NCI-H1048 (cell line): ENCODE measurements at places on chromosomes 7 and 10.

- no peak for DNase-seq
These were observed 4.1 kb upstream of the NT5C2 start for GRCh38 chr10:103197174-103197573.

- DNase-seq = no peak
These were observed 251.9 kb upstream of the ZNF32 start for GRCh38 chr10:43900571-43900970.

GRCh38 chr10:47287805-47288204, 12.2 kb upstream of the GDF10 start:
- no peak for DNase-seq

GRCh38 chr10:121240556-121240955, 357.7 kb downstream of the FGFR2 start:
- no peak for DNase-seq

DNA sequence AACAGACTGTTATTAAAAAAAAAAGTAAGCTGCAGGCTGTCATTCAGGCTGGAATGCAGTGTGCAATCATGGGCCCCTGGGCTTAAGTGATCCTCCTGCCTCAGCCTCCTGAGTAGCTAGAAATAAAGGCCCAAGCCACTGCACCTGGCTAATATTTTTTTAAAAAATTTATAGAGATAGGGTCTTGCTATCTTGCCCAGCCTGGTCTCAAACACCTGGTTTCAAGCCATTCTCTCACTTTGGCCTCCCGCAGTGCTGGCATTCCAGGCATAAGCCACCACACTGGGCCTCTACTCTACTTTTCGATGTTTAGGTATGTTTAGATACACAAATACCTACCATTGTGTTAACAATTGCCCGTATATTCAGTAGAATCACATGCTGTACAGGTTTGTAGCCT, 270.4 kb upstream of the PRKCQ start:
- no peak for DNase-seq

GRCh38 chr7:260441-261281, 29.3 kb upstream of the FOXL3 start:
- DNase-seq = no peak

- DNase-seq = no peak
These were observed 54.5 kb downstream of the GRB10 start for GRCh38 chr7:50728184-50728583.

GRCh38 chr7:15925608-15926007, 239.1 kb upstream of the MEOX2 start:
- DNase-seq = no peak

- DNase-seq = no peak
These were observed 28.5 kb downstream of the CYP2W1 start for GRCh38 chr7:1011297-1012003.

DNA sequence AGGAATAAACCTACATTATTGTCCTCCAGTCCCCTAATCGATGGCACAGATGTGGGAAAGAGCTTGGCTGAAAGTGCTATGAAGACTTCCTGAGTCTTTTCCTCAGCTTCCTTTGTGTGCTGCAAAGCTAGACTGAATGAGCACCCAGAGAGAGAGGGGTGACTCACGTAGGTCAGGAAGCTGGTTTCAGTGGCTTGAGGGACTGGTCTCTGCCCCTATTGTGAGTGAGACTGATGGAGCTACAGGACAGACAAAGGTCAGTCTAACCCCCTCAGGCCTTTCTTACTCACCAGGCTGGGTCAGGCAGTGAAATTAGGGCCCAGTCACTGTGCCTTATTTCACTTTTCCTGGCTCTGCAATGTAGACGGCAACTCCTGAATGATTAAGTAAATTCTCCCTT, 171.1 kb upstream of the GRB10 start:
- DNase-seq = no peak

- no peak for DNase-seq
These were observed 46.2 kb downstream of the VWDE start for GRCh38 chr7:12357508-12357907.

DNA sequence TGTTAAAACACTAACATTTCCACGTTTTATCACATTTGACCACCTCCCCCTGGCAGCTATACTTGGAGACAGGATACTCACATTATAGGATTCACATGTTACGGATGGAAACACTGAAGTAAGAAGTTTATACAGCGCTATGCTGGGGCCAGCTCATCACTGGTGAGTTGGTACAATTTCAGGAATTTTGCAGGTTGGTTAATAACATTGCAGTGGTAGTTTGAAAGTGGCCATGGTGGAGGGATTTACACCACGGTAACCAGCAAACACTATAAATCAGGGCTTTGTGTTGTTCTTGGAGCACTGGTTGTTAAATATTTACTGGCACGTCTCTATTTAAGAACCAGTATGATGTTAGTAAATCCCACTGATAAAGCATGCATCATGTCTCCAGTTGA, 174.0 kb downstream of the GFRA1 start:
- DNase-seq = no peak

GRCh38 chr10:77531441-77532001, 106.1 kb downstream of the KCNMA1 start:
- DNase-seq = no peak

GRCh38 chr10:109778993-109779392, 144.3 kb downstream of the XPNPEP1 start:
- DNase-seq = no peak

DNA sequence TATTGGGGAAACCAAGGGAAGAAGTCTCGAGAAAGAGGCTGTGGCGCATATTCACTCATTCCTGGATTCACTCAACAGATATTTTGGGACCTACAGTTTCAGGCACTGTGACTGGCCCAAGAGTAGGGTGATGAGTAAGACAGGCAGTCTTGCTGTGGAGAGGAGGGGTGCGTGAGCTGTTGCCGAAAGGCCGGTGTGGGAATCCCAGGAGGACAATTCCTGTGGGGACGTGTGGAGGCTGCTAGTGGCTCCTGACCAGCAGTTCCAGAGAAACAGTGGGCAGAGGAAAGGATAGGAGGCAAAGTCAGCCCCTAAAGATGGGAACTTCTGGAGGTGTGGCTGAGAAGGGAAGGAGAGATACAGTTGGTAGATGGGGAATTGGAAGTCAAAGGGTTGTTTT, 59.3 kb upstream of the GRB10 start:
- DNase-seq = no peak

DNA sequence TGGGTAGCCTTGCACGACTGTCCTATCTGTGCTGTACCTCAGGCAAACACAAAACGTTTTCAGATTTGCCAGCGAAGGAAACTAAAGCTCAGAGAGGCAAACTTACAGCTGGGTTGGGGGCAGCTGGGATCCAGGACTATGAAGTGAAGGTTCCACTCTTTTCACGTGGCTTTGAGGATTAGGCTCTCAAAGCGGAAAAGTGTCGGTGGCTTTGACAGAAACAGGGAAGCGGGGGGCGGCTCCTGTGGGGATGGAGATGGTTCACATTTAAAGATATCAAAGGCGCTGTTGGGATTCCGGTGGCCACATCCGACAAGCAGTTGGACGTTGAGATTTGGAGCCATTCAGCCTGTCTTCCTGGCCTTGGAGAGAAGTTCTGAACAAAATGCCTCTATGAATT, 958.3 kb upstream of the ZNF722 start:
- no peak for DNase-seq

DNA sequence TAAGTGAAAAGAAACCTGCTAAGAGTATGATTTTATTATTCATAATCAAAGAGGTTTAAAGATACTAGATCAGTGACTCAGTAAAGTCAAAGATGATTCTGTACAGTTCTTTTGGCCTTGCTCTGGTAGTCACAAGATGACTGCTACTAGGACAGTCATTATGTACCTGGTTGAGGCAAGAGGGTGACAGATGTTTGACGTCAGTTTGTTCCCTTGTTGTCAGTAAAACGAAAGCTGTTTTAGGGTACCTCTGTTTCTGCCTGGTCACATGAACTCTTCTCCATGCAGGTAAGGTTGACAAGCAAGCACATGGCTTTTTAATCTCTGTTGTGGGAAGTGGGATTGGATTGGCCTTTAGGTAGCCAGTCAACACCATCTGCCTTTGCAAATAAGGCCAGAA, 308.0 kb downstream of the EXOC4 start:
- no peak for DNase-seq

DNA sequence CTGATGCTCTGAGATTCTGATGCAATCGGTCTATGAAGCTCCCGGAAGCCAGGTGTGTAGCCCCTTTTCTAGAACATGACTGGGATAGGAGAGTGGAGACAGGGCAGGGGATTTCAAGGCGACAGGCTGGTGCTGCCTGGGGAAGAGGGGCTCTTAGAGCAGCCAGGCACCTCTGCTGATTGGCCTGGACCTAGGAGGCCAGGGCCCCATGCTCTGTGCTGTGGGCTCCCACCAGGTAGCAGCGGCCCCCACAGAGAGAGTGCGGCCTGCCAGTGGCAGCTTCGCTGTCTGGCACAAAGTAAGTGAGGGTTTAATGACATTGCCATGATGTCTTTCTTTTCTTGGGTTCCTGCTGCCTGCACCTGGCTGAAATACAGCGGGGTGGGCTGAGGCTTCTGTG, 99.4 kb upstream of the PODXL start:
- DNase-seq = no peak

DNA sequence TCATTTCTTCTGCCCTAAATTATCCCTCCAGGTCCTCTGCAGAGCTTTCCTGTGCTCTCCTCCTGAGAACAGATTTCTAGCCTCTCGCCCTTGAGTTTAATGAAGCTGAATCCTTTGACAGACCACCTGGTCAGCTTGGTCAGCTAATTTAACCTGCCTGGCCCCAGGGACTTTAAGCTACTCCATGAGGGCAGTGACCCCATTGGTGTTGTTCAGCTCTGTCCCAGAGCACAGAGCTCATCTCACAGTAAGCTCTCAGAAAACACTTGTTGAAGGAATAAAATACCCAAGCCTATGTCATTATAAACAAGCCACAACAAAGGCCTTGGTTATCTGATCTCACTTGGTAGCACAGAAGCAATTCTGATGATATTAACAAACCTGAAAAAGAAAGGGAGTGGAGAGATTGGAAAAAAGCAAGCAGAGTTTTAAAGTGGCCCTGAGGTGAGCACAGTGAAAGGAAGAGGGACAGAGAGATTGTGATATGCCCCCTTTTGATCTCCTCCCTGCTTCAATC, 24.4 kb downstream of the SLC26A4 start:
- DNase-seq = no peak

DNA sequence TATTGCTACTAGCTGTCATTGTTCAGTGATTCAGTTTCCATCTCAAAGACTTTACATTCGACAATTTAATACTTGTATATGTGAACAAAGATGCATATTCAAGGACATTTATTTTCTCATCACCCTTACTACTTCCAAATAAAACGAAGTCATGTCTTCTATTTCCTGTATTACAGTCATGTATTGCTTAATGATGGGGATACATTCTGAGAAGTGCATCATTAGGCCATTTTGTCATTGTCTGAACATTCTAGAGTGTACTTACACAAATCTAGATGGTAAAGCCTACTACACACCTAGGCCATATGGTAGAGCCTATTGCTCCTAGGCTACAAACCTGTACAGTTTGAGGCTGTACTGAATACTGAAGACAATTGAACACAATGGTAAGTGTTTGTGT, 6.5 kb downstream of the C10orf95 start:
- no peak for DNase-seq

DNA sequence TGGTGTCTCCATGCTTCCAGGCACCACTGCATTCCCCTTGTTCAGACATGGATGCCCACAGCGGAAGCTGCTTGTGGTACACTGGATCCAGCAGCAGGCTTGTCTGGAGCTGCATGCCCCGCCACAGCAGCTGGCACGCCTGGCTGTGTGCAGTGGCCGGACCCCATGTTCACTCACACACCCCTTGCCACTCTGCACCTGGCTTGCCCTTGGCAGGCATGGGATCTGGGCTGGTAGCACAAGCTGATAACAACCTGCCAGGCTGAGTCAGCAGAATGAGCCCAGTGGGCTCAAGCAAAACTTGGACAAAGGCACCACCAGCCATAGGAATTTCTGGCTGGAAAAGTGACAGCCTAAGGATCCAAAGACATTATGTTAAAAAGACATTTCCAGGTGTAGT, 91.8 kb upstream of the TMEM168 start:
- no peak for DNase-seq

- DNase-seq = no peak
These were observed 207.8 kb downstream of the DYNC1I1 start for GRCh38 chr7:95980167-95980566.

DNA sequence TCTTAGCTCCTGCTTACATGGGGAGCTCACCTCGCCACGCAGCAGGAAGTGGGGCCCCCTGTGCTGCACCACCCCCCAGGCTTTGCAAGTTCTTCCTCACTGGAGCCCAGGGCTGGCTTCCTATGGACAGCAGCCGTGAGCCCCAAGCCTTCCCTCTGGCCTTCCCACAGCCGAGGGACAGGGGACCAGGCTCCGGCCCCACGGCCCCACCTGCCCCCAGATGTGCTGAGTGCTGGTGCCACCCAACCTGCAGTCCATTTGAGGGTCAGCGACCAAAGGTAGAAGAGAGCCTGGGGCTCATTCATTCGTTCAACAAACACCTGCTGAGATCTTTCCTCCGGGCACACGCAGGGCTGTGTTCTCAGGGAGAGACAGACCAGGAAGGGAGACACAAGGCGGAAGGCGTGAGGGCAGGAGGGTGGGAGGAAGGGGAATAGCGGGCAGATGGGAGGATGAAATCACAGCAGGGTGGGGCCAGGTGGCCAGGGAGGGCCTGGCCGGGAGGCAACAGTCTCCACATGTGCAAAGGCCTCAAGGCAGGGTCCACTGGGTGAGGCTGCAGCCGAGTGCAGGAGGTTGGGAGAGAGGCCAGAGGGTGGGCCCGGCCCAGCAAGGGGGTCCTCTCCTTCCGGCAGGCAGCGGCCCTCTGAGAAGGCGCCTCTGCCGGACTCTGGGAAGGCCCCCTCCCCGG, 100.1 kb downstream of the FOXL3 start:
- DNase-seq = no peak

- DNase-seq = no peak
These were observed 31.3 kb upstream of the SMC3 start for GRCh38 chr10:110535958-110536891.

GRCh38 chr10:18005445-18005780, 53.7 kb downstream of the SLC39A12 start:
- no peak for DNase-seq

DNA sequence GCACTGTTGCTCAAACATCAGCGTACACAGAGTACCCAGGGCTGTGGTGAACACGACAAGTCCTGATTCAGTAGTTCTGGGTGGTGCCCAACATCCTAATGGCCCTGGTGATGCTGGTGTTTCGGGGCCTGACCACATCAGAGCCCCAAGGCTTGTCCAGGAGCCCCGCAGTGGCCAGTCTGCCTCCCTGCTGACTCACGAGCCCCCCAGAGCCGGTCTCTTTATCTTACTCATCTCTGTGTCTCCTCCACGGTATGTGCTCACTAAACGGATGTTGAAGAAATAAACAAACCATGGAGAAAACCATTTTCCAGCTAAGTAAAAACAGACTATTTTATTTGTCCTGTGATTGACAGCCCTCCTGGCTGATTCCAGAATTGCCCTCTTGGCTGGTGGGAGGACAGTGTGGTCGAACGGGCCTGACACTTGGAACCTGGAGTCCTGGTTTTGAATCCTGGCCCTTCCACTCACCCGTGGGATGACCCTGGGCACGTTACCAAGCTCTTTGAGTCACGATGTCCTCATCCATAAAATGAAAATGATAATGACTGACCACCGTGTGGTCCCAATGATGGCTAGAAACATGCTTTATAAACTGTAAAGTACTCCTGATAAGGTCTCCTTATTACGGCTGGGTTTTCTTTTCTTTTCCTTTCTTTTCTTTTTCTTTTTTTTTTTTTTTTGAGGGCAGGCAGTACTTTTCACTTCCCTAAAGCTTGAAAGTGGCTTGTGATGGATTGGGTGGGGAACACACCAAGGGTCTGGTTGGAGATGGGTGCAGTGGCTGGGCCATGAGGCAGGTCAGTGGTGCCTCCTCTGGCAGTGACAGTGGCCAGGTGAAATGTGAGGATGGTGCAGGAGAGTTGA, 5.7 kb downstream of the HIP1 start:
- DNase-seq = no peak
